ENCODE measurements at places on chromosomes 5 and 9.

GRCh38 chr9:109253637-109254284 is 67.1 kb downstream of the EPB41L4B start:
- DNase-seq, result no peak

DNA sequence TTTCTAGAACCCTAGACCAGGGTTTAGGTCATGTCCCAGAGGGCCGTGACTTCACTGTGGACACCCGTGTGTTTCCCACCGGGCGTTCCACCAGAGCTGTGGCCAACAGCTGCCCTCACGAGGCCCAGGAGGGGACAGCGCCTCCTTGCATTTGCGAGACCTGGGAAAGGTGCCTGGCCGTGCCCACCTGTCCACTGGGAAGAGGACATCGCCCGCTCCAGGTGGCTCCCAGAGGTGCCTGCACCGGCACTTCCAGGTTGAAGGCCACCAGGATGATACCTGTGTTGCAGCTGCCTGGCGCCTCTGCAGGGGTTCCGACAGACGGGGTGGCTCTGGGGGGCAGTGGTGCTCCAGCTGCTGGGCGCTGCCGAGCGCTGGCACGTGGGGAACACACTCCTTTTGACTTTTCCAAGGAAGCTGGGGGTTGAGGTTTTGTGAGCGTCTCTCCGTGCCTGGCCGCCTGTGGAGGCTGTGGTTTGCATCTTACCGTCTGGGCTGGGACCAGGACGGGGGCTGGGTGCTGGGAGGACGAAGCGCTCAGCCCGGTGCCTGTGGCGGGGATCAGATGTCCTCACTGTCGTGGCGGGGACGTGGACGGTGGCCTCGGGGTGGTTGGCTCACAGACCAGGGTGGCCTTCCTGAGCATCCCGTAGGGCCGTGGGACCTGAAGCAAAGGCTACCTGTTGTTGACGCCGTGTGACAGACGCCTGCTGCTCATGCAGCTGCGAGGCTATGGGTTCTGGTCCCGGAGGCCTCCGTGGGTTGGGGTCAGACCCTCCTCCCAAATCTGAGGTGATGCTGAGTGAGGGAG is 19.2 kb downstream of the NKD2 start:
- DNase-seq, result no peak

DNA sequence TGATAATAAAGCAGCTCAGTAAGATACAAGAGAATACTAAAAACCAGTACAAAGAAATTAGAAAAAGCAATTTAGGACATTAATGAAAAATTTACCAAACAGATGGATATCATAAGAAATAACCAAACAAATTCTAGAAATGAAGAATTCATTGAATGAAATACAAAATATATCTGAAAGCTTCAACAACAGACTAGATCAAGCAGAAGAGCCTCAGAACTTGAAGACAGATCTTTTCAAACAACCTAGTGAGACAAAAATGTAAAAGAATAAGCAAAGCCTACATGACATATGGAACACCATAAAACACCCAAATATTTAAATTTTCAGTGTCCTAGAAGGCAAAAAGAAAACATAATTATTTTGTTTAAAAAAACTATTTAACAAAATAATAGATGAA is 66.9 kb downstream of the SKIC3 start:
- DNase-seq, result no peak

DNA sequence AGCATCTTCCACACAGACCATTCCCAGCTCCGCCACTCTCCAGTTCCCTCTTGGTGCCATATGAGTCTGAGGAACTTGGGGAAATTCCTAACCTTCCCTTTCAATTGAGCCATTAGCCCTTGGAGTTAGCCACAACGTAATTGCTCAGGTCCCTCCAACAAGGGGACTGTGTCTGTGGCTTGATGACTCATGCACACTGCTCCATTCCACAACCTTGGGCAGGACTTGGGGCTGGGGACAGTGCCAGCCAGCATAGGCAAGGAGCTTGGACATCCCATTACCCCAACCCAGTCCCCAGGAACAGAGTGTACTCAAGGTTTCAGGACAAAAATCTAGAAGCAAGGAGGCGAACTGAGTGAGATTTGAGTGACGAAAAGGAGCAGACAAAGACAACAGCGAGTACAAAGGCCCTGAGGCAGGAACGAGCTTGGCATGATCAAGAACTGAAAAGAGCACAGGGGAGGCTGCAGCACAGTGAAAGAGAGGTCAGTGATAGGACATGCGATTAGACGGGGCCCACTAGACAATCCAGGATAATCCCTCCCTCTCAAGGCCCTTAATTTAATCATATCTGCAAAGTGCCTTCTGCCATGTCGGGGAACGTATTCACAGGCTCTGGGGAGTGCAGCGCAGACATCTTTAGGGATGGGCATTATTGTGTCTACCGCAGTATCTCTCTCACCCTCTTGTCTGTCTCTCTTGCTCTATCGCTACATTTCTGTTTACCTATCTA is 16.0 kb upstream of the JADE2 start:
- DNase-seq, result peak; percentile 80

DNA sequence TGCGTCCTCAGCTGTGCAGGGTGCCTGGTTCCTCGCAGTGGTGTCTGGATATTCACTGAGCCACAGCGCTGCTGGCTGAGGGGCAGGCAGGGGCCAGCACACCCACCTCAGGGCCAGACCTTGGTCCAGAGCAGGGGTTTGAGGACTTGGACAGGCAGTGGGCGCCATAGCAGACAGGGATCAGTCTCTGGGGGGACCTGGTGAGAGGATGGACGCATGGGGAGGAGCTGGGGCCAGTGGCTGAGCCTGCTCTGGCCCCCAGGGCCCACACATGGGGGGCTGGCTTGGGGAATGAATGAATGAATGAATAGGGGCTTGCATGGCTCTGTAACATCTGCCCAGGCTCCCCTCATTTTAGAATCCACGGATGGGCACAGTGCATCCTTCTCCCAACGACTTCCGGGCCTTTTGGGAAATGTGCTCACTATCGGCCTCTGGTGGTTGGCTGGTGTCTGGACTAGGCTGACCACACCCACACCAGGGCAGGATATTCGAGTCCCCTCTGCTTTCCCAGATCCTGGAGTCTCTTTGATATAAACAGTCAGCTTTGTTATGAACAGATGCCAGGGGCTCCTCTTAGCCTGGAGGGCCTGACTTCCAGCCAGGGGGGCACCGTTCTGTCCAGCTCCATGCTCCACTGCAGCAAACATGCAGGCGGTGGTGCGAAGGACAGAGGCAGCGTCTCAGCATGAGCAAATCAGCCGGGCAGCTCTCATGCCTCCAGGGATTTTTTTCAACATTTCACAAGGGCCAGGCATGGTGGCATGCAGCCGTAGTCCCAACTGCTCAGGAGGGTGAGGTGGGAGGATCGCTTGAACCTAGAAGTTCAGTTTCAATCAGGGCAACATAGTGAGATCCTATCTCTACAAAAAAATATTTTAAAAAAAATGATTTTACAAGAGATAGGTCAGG is 62.6 kb downstream of the NEK6 start:
- DNase-seq, result peak; percentile 61

- DNase-seq, result no peak
Measured at GRCh38 chr5:35780236-35780635, 76.5 kb upstream of the IL7R start.

GRCh38 chr9:3972687-3973086 is 327.2 kb downstream of the GLIS3 start:
- no peak for DNase-seq

GRCh38 chr5:9063615-9064245 is 482.1 kb downstream of the SEMA5A start:
- no peak for DNase-seq

DNA sequence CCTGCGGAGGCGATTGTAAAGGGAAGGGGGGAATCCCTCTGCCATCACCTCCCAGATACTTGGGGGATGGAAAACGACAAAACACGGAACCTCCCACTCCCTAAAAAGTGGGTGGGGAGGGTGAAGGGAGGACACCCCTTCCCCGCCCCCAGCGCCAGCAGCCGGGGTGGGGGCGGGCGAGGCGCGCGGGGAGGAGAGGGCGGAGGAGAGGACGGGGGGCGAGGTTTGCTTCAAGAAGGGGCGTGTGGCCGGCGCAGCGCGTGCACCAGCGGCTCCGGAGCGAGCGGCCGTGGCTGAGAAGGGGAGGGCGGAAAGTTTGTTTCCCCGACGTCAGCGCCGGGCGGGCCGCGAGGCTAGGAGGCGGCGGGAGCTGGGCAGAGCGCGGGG is at the start of gene PRRX2:
PRRX2 (plus strand) TSS at position 259 of the 387 bp plus-strand sequence. CDS start 221 bp downstream, outside the sequence.
- DNase-seq, result no peak

GRCh38 chr5:54838843-54839242 is 146.6 kb downstream of the ESM1 start:
- DNase-seq, result no peak
